Non-pigmented ciliary epithelial cell (primary cell): ENCODE measurements at places on chromosomes 2 and 18.

GRCh38 chr2:54673501-54673998 is 49.9 kb upstream of the EML6 start:
- DNase-seq, result no peak

- no peak for DNase-seq
Measured at GRCh38 chr2:28406276-28407096, 13.8 kb downstream of the FOSL2 start.

DNA sequence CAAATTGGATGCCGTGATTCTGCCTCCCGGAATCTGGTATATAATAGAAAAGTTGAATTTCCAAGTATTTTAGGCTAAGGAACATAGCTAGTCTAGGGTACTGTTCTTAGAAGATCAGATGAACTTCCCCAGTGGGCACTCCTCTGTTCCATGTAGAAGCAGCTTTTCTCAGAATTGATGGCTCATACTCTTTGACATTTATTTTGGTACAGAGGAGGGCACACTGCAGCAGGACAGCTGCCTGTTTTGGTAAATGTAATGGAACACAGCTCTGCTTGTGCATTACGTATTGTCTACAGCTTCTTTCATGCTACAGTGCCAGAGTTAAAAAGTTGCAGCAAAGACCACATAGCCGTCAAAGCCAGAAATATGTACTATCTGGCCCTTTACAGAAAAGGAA is 10.8 kb downstream of the YPEL5 start:
- DNase-seq, result no peak

DNA sequence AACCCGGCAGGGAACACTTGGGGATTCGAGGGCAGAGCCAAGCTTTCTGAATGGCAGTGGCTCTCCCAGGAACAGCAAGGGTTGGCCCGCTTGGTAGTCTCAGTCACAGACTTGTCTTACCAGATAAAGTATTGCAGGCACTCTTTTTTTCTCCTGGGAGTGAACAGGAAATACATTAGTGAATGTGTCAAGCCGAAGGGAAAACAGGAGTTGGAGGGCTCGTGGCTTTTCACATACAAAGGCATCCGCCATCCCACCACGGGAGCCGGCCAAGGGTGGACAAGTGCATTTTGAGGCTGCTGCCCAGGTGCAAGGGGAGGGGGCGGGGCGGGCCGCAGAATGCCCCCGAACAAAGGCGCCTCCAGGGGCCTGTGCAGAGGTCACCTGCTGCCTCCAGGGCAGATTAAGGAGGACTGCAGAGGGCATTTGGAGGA is 163.3 kb upstream of the SIX3 start:
- no peak for DNase-seq

DNA sequence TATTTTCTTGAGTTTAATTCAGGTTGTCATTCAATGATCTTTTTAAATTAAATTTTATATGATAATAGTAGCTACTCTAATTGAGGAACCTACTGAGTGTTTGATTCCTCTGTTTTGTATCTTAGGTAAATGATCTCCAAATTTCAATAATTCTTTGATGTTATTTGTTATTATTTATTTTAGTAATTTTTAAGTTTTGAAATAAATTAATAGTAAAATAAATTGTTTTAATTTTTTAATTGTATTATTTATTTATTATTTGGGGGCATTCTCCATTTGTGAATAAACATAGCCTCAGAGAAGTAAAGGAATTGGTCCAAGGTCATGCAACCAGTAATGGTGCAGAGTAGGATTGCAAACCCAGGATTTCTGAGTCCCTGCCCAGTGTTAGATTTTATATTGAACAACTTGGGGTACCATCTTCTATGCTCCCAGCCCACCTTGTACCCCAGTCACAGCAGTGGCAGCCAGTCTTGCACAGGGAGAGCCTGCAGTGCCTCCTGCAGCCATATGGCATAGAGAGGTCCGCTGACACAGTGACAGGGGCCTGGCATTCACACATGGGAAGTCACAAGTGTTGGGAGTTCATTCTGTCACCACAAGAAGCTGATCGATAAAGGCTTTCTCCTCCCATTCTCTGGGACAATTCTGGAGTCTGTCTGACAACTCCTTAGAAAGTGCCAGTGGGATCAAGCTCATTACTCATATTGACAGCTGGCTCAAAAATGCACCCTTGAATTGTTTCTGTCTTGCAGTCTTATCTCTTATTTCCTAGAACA is 110.0 kb upstream of the ETAA1 start:
- no peak for DNase-seq

DNA sequence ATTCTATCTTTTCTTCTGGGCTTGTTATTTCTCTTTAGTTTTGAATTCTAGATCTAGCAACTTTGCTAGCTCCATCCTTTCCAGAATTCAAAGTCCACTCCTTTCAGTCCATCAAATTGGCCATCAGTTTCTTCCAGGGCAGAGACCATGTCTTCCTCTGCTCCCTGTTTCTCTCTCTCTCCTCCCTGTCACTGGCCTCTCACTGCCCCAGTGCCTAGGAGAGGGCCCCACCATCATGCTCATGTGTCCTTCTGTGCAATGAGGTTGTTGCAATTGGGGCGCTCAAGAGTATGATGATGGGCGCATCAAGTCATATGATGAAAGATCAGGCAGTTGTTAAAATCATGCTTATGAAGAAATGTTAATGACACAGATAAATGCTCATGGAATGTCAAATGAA is 159.2 kb upstream of the HS6ST1 start:
- DNase-seq, result no peak

DNA sequence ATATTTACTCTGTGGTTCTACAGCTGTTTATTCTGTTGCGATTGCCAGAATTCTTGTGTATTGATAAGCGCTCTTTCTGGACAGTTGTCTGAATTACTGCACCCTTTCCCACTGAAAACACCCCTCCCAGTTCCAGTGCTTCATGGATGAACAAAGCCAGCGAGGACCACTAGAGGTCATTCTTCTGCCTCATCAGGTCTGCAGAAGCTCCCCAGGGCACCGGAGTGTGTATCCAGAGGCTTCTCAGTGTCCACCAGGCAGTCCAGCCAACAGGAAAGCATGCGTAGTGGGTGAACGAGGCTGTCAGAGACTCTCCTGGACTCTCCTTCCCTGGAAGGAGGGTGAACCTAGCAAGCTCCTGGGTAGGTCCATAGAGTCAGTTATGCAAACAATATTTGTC is 40.6 kb upstream of the INHBB start:
- no peak for DNase-seq

GRCh38 chr2:134435936-134436335 is 182.1 kb downstream of the MGAT5 start:
- no peak for DNase-seq

DNA sequence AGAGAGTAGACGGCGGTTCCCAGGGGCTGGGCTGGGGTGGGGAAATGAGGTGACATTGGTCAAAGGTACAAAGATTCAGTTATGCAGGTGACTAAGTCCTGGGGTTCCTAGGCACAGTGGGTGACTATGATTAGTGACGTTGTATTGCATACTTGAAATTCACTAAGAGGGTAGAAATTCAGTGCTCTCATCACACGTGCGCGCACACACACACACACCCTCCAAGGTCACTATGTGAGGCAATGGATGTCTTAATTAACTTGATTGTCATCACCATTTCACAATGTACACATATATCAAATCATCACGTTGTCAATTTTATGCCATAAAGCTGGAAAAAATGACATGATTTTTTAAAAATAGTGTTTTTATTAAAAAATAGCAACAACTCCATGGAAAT is 92.9 kb upstream of the ALKAL2 start:
- DNase-seq, result no peak

DNA sequence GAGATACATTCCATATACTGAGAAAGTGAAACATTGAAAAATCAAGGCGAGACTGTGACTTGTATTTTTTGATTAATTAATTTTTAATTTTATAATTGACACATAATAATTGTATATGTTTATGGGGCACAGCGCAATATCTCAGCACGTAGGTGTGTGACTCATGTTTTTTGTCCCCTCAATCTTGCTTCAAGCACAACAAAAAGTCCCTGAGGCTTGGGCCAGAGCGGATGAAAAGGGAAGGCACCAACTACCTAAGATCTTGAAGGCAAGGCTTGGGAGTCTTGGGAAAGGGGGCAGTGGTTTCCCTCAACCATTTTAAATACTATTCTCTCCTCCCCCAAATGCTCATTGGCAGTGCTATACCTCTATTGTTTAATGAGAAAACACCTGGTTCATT is 9.9 kb downstream of the SGPP2 start:
- no peak for DNase-seq

GRCh38 chr2:196783431-196784094 is 15.9 kb downstream of the GTF3C3 start:
- DNase-seq, result peak; percentile 35

GRCh38 chr2:141323571-141323970 is 807.2 kb downstream of the LRP1B start:
- no peak for DNase-seq

DNA sequence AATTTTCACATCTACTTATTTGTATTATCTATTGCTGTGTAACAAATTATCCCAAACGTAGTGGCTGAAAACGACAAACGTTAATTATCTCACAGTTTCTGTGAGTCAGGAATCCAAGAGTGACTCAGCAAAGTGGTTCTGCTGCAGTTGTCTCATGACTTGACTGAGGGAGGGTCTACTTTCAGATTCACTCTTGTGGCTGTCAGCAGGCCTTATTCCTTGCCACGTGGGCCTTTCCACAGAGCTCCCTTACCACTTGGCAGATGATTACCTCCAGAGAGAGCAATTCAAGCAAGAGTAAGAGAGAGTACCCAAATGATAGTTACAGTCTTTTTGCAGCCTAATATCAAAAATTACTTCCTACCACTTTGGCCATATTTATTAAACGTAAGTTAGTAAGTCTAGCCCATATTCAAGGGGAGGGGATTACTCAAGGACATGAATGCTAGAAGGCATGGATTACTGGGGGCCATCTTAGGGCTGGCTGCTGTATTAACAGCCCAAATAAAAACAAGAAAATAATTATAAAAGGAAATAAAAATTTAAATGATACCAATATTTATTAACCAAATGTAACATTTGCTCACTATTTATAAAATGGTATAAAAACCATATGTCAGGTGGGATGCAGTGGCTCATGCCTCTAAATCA is 48.7 kb upstream of the NBEAL1 start:
- DNase-seq, result peak; percentile 50

DNA sequence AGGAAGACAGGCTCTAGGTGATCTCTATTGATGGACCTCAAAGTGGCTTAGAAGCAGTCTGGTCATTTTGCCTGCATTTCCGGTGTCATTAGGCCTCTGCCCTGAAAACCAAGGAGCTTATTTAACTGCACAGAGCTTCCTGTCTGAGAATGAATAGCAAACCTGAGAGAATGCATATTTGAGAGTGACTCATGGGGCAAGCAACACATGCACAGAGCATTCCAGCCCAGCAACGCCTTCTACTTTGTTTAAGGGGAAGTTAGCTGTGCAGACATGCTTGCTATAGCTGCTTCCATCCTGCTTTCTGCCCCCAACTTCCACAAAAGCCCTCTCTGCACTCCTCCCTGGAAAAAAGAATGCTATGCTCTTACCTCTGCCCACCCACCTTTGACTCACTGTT is 232.8 kb downstream of the GRB14 start:
- peak; percentile 84 for DNase-seq

DNA sequence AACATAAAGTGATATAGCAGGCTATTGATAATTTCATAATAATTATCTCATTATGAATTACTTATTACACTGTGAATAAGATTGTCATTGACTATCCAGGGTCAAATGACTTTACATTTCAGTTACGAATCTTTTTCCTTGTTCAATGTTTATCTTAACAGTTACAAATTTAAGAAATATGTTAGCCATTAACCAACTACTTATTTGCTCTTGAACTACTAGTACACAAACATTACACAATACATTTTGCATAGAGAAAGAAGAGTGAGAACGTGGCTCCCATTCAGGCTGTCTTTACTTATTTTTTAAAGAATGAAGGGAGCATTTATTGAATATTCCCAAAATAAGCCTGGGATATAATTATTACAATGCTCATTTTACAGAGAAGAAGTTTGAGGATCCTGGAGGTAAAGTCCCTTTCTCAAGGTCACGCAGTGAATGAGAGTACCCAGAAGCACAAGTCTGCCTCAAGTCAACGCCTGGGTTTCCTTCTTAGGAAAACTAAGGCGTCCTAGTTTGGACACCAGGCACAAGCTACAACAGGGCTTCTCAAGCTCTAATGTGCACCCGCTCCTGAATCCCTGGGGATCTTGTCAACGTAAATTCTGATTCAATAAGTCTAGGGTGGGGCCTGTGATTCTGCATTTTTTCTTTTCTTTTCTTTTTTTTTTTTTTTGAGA is 164.2 kb downstream of the FIGN start:
- DNase-seq, result no peak

DNA sequence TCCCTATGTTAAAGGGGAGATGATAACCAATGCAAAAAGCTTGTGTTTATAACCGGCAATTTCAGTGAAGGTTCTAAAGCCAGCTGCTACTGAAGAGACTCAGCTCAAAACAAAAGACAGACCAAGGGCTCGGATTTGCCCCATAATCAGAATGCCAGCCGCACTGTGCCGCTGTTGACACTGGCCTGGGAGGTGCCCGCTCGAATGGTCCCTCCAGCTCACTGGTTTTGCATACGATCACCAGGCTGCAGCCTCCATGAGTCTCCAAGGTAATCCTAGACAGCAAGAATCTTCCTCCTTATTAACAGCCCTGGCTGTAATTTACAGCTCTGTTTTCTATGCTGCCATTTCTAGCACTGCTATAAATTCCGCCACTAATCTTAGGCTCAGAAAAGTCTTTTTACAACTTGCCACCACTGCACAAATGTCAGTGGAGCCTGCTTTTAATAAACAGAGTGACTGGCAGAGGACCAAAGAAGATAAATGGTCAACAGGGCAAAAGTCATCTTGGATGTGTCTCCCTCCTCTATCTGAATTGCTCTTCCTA is 155.7 kb upstream of the SH3BP4 start:
- DNase-seq, result no peak

- no peak for DNase-seq
Measured at GRCh38 chr18:58538604-58539386, 90.1 kb downstream of the ALPK2 start.

DNA sequence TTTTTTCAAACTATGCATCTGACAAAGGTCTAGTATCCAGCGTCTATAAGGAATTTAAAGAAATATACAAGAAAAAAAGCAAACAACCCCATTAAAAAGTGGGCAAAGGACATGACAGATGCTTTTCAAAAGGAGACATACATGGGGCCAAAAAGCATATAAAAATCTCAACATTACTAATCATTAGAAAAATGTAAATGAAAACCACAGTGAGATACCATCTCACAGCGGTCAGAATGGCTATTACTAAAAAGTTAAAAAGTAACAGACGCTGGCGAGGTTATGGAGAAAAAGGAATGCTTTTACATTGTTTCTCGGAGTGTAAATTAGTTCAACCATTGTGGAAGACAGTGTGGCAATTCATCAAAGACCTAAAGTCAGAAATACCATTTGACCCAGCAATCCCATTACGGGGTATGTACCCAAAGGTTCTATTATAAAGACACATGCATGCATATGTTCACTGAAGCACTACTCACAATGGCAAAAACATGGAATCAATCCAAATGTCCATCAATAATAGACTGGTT is 643.1 kb upstream of the LRRTM1 start:
- no peak for DNase-seq

GRCh38 chr2:213089438-213089837 is 62.0 kb downstream of the IKZF2 start:
- DNase-seq, result no peak
